ENCODE measurements at places on chromosomes 7 and 10.

DNA sequence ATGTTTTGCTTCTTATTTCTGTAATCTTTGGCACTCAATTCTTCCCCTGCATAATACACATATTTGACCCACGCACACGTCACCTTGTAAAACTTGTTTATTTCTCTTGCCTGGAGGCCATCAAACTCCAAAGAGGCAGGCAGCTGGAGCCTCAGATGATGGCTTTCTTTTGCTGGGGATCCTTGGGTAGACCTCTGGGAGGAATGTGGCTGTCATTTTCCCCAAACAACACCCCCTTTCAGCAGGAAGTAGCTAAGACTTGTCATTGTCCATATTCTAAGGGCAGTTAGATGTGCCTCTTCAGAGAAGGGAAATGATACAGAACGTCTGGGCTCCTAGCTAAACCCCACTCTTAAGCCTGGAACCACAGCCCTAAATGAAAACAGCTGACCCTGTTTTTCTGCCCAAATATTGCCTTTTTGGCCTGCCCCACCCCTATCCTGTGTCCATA, 111.3 kb downstream of the ITGB8 start:
- DNase-seq, result no peak

- DNase-seq, result no peak
Observed at GRCh38 chr7:32385316-32385956, 104.7 kb downstream of the LSM5 start.

DNA sequence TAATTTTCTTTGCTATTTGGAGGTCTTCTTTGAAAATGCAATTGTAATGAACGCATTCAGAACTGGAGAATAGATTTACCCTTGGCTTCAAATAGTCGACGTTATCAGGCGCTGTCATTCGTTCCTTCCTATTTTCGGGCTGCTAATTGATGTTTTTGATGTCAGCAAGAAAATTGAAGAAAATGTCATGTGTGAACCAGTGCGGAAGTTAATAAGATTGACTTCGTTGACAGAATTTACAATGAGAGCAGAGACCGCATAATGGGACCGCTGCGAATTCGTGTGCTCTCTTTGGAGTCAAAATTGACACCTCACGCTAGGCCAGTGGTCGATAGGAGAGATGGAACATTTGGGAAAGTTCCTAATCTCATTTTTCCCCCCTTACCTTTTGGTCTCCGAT, 168.8 kb downstream of the TCF7L2 start:
- DNase-seq, result no peak

DNA sequence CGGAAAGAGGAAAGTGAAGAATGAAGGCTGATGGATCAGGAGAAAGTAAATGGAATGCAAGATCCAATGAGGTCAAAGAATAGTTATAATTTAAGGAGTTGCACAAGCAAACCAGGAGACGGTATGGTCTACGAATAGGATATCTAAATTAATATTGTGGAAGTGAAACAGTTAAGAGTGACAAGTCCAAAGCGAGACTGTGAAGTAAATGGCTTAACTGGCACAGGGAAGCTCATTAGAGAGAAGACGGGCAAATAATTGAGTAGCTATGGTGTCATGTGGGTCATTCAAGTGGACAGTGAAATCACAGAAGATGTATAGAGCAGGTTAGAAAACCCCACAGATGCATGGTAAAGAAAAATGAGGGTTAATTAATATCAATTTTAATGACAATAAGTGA, 3.2 kb downstream of the CYP51A1 start:
- no peak for DNase-seq

DNA sequence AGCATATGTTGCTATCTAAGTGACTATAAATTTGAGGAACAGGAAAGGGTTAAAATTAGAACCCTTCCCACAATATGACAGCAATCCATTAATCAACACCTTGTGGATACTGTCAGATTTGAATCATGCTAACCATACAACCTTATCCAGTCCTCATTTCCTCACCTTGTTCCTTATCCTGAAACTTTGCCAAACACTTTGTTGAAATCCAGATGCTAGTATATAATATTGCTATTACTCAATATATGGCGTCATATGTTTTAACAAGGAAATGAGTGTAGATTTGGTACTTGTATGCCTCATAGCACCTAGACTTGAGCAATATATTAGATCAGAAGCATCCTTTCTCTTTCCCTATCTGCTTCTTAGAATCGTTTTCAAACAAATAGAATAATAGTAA, 66.3 kb upstream of the SLC25A13 start:
- no peak for DNase-seq

DNA sequence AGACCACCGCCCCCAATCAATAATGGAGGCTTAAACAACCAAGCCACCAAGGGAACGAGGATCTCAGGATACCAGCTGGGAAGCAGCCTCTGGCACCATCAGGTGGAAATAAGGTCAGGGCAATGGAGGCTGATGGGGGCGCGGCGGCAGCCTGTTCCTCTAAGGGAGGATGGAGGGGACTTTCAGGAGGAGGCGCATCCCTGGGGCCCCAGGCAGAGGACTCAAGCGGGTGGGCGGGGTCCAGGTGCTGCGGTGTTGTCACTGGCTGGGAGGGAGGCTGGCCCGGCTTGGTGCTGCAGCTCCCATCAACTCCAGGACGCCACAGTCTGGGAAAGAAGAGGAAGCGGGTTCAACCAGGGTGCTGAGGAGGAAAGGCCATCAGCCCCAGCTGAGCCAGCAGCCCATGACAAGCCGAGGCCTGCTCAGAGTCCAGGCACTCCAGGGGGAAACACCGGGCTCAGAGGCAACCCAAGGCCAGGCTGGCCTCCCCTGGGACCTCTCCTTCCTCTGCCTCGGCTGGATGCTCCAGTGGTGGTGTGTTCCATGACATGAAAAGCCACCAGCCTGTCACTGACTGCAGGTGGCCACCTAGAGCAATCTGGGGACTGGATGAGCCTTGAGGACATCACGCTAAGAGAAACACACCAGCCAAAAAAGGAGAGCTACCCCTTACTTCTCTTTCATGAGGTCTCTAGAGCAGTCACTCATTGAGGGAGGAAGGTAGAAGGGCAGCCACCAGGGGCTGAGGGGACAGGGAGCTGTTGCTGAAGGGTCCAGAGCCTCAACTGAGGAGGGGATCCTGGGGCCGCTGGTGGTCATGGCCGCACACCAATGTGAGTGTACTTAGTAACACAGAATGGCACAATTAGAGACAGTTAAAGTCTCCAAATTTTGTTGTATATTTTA, 4.6 kb downstream of the GIGYF1 start:
- no peak for DNase-seq

GRCh38 chr10:91163269-91163868, 57.1 kb upstream of the PCGF5 start:
- DNase-seq, result peak; percentile 66

GRCh38 chr7:101590663-101591435, 38.2 kb downstream of the MYL10 start:
- DNase-seq, result no peak

Measured in activated T-helper 1 cell treated with anti-CD3 and anti-CD28 coated beads, Interleukin-12 subunit alpha, Interleukin-12 subunit beta, Interleukin-2, Interleukin-4 antibody, amounts not matched to agents 30 ng/mL and 10 ng/mL and 1 ng/mL, durations not matched to agents 14 hours and 24 hours and 36 hours (primary cell).